Skin of body (tissue), 3 donors: ENCODE measurements at places on chromosomes 3 and 15. TPM values are rescaled to one million over a fixed set of nuclear protein-coding genes. Genes with fewer than 3 reads are reported as not detected.
A peak's percentile ranks its signal among the peaks of the same experiment; 100 is the strongest.

GATM gene
- 132 TPM for total RNA-seq

KLHDC8B gene
- total RNA-seq, result 32.6 TPM

DNA sequence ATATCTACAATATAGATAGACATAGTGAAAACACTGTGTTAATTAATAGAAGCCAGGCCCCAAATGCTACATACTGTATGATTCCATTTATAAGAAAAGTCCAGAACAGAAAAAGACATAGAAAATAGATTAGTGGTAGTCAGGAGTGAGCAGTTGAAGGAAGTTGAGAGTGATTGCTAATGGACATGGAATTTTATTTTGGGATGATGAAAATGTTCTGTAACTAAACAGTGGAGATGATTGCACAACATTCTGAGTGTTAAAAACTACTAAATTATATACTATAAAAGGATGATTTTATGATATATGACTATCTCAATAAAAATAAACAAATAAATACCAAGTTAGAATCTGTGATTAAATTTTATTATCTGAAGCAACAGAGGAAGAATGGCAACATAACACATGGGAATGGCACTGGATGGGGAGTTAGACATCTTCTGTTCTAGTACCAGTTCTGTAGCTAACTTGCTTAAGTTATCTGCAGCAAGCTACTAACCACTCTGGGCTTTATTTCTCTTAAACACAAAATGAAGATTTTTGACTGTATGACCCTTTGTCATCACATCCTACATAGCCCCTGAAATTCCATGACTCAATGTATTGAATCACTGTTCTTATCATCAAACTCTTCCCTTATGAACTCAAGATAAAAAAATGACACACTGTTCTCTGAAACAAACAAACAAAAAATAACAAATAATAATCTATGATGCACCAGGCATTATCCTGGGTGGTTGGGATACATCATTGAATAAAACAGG is 612.7 kb downstream of the TBL1XR1 start:
- DNase-seq, result no peak

TWF2 gene
- 24.5 TPM for total RNA-seq

DNA sequence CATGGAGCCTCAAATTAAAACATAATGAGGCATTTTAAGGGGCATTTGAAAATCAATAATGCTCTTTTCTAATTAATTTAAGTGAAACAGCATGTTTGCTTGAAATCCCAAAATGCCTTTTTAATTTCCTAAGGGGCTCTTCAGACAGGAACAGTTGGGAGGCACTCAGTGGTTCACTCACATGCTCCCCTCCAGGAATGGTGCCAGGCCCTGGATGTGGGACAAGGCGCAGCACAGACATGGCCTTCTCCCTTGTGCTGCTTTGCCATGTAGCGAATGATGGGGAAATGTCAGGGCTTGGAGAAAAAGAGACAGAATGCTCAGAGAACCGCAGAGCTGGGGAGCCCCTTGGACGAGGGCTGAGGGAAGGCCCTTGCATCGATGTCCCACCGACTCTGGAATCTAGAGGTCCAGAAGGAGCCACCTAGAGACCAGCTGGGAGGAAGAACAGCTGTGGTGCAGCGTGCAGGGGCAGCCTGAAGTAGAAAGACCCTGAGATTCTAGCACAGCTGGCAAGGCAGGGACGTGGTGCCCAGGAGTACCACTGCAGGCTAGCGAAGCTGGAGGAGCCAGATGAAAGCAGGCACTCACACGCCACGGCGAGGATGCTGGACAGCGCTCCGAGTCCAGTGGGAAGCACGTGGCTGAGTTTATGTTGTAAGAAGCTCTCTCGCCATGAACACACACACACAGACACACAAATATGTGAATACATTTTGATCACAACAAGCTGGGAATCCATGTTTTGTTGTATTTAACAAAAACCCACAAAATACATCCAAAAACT is 27.0 kb downstream of the NSMCE3 start:
- no peak for DNase-seq

SNX22 gene
- 0.99 TPM for total RNA-seq

MINAR1 gene
- 2.6 TPM for total RNA-seq

DNA sequence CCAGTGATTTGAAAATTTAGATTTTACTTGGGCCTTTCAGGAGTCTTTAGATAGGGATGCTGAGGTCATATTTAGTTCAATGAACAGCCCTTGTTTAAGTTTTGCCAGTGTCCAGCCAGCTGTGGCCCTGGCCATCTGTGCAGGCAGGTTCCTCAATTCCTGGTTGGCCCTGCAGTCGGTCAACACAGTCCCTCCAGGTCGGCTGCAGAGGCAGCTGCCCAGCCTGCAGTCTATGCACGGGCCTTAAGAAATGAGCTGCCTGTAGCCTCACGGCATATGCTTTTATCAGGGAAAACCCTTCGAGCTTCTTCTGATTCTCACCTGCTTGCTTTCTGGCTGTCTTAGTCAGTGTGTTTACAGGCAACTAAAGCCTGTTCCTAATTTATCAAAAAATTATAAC is 199.2 kb upstream of the TPM1 start:
- no peak for DNase-seq

TIMP4 gene
- 13.3 TPM for total RNA-seq

DNA sequence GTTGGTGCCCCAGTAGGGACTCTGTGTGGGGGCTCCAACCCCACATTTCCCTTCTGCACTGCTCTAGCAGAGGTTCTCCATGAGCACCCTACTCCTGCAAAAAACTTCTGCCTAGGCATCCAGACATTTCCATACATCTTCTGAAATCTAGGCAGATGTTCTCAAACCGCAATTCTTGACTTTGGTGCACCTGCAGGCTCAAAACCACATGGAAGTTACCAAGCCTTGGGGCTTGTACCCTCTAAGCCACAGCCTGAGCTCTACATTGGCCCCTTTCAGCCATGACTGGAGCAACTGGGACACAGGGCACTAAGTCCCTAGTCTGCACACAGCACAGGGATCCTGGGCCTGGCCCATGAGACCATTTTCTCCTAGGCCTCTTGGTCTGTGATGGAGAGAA is 66.5 kb upstream of the VGLL3 start:
- DNase-seq, result no peak

CCDC174 gene
- 15.1 TPM for total RNA-seq

GPR176 gene
- 10.3 TPM for total RNA-seq

ZNF710 gene
- total RNA-seq, result 7.4 TPM

ZBED2 gene
- 1.4 TPM for total RNA-seq

NMB gene
- 1.2 TPM for total RNA-seq

DNA sequence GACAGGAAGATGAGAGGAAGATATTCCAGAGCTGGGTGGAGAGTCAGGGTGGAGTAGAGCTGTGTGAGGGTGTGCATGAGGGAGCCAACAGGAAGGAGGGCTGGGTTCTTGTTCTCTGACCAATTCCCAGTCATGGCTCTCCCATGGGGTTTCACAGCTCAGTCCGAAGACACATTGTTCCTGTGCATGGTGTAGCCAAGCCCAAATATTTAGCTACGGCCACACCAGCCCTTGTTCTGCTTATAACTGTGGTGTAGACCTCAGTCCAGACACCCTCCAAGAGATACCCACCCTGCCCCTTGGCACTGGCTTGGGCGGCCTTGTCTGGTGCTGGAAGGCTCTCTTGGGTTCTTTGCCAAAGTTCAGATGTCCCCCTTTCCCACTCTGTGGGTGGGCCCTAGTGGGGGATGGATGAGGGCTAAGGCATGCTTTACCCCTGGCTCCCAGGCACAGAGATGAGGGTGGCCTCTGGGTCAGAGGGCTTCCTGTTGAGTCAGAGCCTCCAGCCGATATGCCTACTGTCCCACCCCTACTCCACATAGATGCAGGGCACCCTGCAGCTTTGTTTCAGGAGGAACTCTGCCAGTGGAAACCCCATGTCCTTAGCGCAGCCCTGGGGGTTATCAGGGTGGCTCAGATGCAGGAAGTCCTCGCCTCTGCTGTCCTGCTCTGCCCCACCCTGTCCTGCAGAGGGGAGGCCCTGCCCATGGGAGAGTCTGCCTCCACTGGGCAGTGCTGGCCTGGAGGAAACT is 271.2 kb upstream of the CTDSPL start:
- DNase-seq, result peak; percentile 18

GRCh38 chr3:71026634-71027578 is 556.6 kb downstream of the FOXP1 start:
- DNase-seq, result no peak
